ENCODE measurements at places on chromosomes 1 and 21. TPM values are rescaled to one million over a fixed set of nuclear protein-coding genes. Genes with fewer than 3 reads are reported as not detected.
A peak's percentile ranks its signal among the peaks of the same experiment; 100 is the strongest.

DNA sequence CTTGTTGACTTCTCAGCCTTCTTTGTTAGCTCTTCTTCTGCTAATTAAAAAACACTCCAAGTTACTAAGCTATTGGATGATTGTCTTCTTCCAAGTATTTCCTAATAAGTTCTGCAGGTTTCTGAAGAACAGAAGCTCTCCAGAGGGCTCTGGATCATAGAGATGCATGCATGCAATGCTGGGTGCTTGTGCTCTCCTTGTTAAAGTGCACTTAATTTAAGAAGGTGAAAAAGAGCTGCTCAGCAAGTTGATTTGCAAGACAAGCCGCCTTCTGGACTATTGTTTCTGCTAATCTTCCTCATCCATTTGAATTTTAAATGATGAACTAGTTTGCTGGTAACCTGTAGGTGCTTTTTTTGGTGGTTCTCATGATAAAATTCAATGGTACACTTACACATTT lies 16.1 kb downstream of the RRP15 start:
- no peak for DNase-seq

- DNase-seq: no peak
Observed at GRCh38 chr1:243473227-243474135, 217.6 kb downstream of the SDCCAG8 start.

- DNase-seq: no peak
Observed at GRCh38 chr1:23100074-23100748, 68.4 kb downstream of the LUZP1 start.

- DNase-seq: no peak
Observed at GRCh38 chr21:39062196-39062595, 121.1 kb downstream of the PSMG1 start.

DNA sequence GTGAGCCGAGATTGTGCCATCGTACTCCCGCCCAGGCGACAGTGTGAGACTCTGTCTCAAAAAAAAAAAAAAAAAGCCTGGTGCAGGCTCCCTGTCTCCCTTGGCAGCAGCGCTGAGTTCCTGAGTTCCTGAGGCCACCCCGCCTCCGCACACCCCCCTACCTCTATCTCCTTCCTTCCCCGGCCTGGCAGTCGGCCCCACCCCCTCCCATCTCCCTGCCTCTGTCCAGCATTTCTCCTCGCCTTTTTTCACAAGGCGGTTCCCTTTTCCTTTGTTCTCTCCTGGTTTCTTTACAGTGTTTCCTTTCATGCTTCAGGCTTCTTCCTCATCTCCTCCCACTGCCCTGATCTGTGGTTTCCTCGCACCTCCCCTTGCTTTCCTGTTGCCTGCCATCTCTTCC lies 2.7 kb downstream of the RORC start:
- DNase-seq: no peak

DNA sequence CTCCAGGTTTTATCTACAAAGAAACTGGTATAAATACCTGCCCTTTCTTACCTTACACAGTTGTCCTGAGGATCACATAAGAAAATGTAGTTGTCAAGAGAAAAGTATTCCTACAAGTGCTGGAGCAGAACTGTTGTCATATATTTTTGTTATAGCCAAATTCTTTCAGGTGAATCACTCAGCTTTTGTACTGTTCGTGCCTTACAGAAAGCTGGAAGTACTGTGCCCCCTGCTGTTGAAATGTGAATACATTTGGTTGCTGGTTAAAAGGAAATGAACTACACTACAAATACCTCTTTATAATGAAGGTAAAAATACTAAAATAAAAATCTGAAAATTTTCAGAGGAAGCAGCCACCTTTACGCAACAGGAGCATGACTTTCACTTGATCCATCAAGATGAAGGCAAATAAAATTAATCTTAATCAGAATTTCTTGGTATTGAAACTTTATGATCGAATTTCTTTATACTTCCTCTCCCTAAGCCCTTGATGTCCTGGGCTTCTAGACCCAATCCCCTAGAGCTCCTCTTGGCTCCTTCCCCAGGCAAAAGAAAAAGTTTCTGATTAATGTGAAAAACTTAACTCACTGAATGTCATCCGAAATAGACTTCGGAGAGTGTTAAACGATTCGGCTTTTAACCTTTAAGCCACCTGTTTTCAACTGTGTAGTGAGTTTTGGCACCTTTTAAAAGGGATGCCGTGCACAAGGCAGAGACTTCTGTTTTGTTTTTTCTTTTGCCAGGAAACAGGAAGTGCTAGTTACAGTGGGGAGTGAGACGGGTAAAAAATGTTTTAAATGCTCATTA lies 12.5 kb downstream of the CHML start:
- no peak for DNase-seq

The NRIP1 gene
- total RNA-seq: 22.4 TPM

DNA sequence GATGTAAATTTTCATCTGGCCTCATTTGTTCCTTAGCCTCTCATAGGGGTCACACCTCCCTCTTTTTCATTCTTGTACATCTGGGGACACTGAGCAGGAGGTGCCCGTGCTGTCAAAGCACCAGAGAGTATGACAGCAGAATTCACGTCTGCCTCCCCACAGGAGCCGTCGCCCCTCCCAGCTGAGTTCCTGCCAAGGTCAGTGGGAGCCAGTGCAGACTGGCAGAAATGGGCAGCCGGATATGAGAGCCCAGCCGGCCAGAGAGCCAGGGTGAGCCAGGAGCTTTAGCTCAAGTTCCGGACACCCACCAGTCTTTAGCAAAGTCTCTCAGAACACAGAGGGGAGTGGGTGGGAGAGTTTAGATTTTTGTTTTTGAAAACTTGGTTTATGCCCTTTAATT lies 21.9 kb downstream of the GPR137B start:
- DNase-seq: no peak

DNA sequence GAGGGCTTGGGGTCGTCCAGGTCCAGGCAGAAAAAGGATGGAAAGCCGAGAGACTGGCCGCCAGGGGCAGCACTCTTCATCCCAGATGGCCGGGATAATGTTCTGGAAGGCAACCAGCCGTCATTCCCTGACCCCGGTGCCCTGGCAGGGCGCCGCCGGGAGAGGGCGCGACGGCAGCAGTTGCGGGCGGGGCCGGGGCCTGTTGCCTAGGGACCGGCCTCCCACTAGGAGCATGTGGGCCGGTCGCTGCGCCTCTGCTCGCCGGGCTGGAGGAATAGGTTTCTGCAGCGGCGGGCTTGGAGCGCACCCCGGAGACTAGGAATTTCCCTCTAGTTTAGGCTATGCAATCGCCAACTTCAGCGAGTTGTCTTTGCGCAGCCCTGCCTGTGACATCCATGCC lies 11.0 kb downstream of the DMRTB1 start:
- DNase-seq: no peak

The ST6GALNAC3 gene
- 1.6 TPM for total RNA-seq

The SERINC2 gene
- 19.8 TPM for total RNA-seq

DNA sequence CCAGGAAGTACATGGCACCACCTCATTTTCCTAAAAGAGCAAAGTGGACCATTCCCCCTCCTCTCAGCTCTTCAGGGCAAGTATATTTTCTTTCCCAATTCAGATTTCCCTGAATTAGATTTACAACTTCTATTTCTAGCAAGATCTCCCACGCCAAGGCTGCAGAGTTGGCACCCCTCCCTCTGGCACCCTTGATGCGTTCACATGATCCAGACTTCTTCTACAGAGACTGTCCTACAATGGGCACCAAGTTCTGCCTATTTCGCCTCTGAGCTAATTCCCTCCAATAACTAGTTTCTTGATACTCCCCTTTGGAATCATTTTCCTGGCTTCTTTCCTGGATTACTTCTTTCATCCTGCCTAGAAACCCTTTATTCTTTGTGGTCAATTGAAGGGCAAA lies 122.0 kb downstream of the CDC7 start:
- no peak for DNase-seq

DNA sequence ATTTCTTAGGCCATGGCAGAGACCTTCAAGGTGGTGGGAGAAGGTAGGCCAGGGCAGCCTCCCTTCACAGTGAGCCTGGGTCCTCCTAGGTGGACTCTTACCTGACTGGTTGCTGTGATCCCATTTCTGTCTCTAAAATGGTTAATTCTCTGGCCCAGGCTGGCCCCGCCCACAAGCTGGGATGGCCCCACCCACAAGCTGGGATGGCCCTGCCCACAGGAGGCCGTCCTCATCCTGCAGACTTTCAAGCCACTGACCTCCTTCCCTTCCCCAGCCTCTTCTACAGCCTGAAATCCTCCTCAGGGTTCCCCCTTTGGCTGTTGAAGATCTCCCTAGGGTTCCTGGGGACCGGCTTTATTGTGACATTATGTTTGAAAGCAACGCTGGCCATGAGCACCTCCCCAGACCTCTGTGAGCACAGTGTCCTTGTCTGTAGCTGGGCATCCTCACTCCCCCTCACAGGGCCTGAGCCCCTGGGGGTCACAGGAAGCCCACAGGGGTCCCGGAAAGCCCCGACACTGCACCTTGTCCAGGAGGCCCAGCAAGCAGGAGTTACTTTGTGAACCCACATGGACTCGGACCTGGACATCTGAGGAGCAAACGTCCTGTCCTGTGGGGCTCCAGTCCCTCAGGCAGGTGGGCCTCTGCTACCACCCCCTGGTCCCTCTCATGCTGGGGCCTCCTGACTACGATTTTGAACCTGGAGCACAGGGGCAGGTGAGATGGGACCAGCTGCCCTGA lies 621.7 kb downstream of the MATN1 start:
- peak; percentile 53 for DNase-seq

DNA sequence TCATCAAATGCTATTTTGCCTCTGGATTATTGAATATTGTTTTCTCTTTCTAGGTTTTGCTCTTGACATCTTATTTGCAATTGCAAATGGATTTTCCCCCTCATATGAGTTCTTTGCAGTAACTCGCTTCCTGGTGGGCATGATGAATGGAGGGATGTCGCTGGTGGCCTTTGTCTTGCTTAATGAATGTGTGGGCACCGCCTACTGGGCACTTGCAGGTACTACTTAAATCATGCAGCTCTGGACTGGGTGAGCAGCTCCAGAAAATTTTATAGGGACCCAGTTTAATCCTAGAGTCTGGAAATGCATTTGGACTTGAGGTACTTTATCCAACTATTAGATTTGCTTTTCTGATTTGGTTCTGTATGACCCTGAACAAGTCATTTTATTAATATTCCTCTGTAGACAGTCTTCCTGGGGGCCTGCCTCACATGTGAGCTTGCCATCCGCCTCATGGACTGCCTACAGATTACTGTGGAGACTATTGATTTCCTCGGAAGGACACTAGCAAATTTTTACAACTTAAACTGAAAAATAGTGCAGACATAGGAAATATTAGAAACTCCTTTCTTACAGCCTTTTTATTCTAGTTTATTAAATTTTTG lies 44.5 kb downstream of the SLC22A15 start:
- no peak for DNase-seq

DNA sequence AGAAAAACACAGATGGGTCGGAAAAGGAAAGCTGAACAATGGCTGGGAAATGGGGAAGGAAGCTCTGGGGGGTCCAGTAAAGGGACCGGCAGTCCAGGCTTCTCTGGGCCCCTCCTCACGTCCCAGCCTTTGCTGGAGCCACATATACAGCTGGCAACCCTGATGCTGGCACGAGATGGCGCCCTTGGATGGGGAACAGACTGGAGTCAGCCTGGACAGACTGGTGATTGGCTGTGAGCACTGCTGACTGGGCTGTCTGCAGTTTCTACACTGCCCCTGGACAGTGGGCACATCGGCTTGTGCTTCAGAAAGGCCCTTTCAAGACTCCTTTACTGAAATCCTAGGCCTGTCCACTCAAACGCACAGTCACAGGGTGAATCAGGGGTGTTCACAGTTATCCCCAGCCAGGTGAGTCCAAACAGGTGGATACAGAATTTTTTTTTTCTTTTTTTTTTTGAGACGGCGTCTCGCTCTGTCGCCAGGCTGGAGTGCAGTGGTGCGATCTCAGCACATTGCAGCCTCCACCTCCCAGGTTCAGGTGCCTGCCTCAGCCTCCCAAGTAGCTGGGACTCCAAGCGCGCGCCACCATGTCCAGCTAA lies 31.1 kb upstream of the ZBTB40 start:
- DNase-seq: peak; percentile 96

DNA sequence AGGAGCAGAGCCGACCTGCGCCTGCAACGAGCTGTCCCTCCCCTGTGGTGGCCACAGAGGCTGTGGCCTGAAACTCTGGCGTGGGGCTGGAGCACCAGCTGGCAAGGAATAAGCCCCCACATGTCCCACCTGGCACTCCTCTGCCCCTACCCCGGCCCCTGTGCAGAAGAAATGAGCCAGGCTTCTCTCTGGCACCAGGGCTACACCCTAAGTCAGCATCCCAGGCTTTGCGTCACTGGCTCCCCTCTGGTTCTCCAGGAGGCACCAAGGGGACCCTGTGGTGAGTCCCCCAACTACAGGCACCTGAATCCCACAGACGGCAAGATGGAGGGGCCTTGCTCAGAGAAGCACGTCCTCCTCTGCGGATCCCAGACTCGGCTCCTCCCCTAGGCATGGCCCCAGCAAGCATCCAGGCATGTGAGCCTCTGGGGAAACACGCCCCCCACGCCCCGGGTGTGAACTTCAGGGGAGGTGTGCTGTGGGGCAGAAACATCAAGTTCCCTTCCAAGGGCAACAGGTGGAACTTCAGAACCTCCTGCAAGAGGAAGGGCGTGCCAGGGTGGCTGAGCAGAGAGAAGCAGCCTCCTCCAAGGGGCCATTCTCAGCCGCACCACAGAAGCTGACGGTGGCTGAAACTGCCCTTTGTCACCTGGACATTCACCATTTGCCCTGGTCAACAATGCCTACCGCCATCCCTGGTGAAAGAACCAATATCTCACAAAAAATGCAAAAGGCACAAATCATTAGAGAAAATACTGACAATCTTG lies 2.9 kb downstream of the KRTAP10-7 start:
- DNase-seq: no peak

GRCh38 chr21:44966135-44967081 lies 26.6 kb downstream of the SLX9 start:
- no peak for DNase-seq

DNA sequence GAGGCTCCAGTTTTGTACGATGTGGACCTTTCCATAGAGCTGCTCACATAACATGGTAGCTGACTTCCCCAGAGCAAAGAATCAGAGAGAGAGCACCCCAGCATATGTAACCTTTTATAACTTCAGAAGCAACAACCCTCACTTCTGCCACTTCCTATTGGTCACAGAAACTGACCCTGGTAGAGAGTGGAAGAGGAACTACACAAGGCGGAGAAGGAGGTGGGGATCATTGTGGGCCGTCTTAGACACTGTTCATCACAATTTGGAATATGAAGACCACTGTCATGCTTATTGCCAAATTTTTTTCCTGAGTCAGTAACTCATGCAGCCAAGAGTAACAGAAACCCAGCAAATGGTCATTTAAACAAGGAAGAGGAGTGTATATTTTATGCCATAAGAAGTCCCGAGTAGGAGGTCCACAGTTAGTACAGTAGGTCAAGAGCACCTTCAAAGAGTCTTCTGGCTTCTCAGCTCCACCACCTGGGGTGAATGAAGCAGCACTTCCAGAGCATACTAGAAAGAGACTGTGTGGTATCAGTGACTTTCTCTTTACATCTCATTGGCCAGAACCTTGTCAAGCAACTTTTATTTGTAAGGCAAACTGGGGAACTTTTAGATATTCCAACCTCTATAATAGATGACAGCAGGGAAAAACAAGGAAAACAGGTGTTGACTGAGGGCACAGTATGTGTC lies 71.8 kb downstream of the ODF2L start:
- DNase-seq: no peak

Data from chondrocyte (in vitro differentiated cells).